ENCODE measurements at places on chromosomes 3 and 15. TPM values are rescaled to one million over a fixed set of nuclear protein-coding genes. Genes with fewer than 3 reads are reported as not detected.

Gene MED12L
- 2.0 TPM for total RNA-seq

Gene TMEM42
- 13.9 TPM for total RNA-seq

Gene FILIP1L
- 0.24 TPM for total RNA-seq

Gene MAN2C1
- 228 TPM for total RNA-seq

Gene SKOR1
- 0.07 TPM for total RNA-seq

Gene PLA2G4E
- not detected for total RNA-seq

Gene LRRC31
- total RNA-seq = not detected

- no peak overlapping the region for H3K4me3 ChIP-seq
- DNase-seq = no peak
- no peaks in the 10 kb centered on the region for H3K4me1 ChIP-seq
- H3K27me3 ChIP-seq = peaks cover 7% of the 10 kb centered on the region
- no peak overlapping the region for H3K27ac ChIP-seq
- no peaks in the 10 kb centered on the region for H3K36me3 ChIP-seq
These were observed 51.6 kb downstream of the QTRT2 start for GRCh38 chr3:114108137-114108536.

GRCh38 chr3:30941342-30941741 is 46.9 kb upstream of the GADL1 start:
- no peaks in the 10 kb centered on the region for H3K36me3 ChIP-seq
- no peak overlapping the region for H3K27ac ChIP-seq
- H3K27me3 ChIP-seq = no peaks in the 10 kb centered on the region
- H3K4me3 ChIP-seq = no peak overlapping the region
- H3K4me1 ChIP-seq = peaks cover 15% of the 10 kb centered on the region

DNA sequence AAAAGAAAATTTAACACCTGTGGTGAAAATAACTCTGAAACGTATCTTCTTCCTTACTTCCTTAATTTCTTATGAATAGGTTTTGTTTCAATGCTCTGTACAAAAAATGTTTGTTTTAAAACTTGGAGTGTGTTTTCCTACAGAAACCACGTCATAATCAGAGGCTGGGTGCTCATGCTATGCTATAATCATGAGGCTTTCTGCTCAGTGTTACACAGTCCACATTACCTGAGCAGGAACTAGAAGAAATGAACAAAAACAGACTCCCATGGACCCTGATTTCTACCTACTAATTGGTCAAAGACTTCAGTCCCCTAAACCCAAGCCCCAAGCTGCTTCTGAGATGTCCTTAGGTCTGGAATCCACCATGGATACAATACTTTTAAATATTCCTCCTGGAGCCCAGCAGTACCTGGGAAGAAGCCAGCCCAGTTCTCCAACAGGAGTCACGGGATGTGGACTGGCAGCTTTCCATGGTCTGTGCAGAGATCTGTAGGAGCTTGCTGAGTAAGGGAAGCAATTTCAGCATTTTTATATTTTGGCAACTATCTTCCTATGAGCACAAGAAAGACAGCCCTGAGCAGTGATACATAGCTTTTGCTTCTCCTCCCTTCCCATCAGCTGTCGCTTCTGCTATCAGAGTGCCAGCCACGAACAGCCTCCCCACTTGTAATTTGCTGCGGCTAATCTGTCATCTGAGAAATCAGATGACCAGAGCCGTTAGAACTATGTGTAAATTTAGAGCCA is 65.6 kb downstream of the WDR72 start:
- no peaks in the 10 kb centered on the region for H3K36me3 ChIP-seq
- no peak overlapping the region for H3K4me3 ChIP-seq
- no peak overlapping the region for H3K27ac ChIP-seq

DNA sequence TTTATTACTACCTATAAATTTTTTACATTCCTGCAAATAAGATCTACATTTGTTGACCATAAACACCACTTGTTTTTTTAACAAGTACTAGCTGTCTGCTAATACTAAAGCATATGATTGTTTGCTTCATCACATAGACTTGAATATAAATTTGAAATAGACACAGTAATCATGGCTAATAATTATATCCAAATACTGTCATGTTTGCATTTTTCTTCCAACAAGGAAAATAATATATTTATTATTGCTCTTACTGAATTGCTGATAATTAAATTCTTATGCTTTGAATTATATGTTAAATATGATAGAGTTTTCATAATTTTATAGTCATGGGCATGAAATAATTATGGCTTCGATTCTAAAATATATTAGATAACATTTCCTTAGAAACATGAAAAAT is 40.5 kb downstream of the HDC start:
- peaks cover 2% of the 10 kb centered on the region for H3K4me1 ChIP-seq
- no peak for DNase-seq
- H3K4me3 ChIP-seq = no peak overlapping the region
- no peaks in the 10 kb centered on the region for H3K27me3 ChIP-seq
- no peak overlapping the region for H3K27ac ChIP-seq
- peaks cover 37% of the 10 kb centered on the region for H3K36me3 ChIP-seq

- no peaks in the 10 kb centered on the region for H3K36me3 ChIP-seq
- peaks cover 11% of the 10 kb centered on the region for H3K27me3 ChIP-seq
- no peak overlapping the region for H3K27ac ChIP-seq
- no peak for DNase-seq
- H3K4me1 ChIP-seq = no peaks in the 10 kb centered on the region
These were observed 9.8 kb downstream of the SLC6A1 start for GRCh38 chr3:11002371-11002807.

DNA sequence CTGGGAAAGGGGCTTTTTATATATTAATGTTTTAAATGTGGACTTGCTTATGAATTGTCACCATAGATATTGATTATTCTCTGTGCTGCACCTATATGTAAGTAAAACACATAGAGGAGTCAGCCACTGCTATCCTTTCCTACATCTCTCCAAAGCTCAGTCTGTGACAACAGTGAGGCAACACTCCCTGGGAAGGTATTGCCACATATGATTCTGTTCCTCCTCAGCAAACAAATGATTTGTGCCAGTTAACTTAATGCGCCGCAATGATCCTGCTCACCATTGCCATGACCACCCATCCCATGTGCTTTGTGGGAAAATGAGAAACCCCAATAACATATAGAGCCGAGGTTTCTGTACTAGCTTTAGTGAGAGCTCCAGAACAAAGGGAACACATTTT is 75.1 kb upstream of the FBN1 start:
- H3K4me1 ChIP-seq = peaks cover 5% of the 10 kb centered on the region
- no peak overlapping the region for H3K4me3 ChIP-seq
- no peak for DNase-seq
- no peak overlapping the region for H3K27ac ChIP-seq
- peaks cover 6% of the 10 kb centered on the region for H3K27me3 ChIP-seq

DNA sequence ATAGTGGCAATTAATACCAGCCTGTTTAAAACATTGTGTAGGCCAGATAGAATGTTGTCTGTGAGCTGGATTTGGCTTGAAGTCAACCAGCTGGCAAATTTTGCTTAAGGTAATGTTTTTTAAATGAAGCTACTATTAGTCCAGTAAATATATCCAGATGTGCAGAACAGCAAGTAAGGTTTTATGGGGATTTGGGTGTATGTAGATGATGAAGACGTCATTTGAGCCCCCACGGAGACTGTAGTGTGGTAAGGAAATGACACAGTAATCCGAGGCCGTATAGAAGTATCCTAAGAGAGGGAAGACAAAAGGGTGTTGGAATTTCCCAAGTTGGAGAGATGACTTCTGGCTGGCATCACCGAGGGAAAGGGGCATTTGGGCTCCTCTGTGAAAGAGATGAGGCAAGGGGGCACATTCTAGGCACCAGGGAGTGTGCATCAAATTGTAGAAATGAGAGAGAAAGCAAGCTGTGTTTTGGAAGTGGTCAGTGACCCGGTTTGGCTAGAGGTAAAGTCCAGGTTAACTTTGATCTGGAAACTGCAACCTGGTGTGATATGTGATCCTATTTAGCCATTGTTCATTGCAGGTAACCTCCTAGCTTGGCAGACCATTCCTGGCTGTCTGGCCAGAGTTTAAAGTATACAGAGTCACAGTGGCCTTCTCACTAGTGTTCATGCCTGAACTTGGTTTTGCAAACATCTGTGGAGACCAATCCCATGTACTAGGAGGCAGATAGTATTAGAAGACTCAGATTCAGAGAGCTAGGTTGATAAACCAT is 104.2 kb downstream of the ITPR1 start:
- no peak overlapping the region for H3K4me3 ChIP-seq
- H3K27ac ChIP-seq = no peak overlapping the region
- H3K27me3 ChIP-seq = no peaks in the 10 kb centered on the region
- H3K36me3 ChIP-seq = no peaks in the 10 kb centered on the region
- H3K4me1 ChIP-seq = peaks cover 16% of the 10 kb centered on the region

DNA sequence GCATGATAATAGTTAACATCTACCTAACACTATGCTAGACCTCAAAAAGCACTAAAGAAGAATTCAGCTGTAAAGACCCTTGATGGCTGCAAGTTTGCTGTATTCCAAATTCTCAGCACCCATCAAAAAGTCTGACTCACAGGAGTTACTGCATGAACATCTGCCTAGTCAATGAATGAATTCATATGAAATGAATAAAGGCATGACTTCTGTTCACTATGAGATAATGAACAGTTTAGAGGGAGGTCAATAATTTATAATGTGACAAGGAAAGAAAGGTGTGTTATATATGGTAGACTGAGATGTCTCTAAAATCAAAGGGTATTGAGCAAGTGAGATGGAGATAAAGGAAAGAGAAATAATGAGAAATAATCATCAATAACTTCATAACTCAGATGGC is 508.2 kb upstream of the TGFBR2 start:
- H3K4me3 ChIP-seq = no peak overlapping the region
- peaks cover 9% of the 10 kb centered on the region for H3K4me1 ChIP-seq
- no peak overlapping the region for H3K27ac ChIP-seq
- H3K36me3 ChIP-seq = no peaks in the 10 kb centered on the region

DNA sequence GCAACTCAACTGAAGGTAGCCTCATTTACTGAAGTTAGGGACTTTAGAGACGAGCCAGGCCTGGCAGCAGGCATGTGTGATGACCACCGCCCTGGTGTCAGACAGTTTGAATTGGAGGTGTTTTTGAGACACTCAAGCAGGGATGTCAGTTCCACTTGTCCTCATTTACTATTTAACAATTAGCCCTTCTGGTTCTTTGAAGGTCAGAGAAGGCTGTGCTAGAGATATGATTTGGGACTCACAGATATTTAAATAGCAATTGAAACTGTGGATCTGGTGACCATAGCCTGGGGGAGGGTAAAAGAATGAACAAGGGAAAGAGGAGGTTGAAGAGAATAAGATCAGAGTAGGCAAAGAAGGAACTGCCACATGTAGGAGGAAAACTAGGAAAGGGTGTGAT is 74.6 kb downstream of the REC114 start:
- no peak for DNase-seq
- no peak overlapping the region for H3K4me3 ChIP-seq
- H3K36me3 ChIP-seq = peaks cover 1% of the 10 kb centered on the region
- H3K4me1 ChIP-seq = no peaks in the 10 kb centered on the region

DNA sequence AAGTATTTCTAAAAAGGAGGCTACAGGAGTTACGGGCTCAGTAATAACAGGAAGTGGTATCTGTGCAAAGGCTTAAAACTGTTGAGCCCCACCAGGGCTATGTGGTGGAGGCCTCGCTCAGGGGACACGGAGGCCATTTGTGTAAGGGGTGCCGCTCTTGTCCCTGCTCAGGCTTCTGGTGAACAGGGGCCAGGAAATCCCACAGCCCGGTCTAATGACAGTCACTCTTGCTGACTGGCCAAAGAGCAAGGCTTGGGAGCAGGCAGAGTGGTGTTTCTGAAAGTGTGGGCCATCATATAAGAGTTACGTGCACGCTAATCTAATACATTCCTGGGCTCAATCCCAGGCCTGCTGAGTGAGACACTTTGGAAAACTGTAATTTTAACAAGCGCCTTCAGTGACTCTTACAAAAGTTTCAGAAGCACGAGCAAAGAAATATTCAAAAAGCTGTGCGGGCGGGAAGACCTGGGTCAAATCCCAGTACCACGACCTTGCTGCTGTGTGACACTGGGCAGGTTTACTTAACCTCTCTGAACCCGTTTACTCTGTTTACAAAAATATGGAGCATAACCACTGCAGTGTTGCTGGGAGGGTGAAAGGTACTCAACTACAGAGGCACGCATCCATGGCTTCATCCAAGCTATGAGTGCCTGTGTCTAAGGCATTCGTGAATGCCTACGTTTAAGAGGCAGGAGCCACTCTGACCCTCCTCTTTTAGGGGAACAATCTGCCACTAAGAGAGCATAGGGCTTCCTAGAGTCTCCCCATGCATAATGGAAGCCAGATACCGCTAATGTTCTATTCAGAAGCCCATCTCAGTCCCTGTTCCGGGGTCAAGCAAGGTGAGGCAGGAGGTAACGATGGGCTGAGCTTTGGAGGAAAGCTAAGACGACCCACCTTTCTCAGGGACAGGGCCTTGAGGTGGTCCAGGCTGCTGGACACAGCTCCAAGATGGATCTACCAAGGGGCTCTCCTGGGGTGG is 2.0 kb downstream of the ATP10A start:
- DNase-seq = peak; percentile 44
- H3K27ac ChIP-seq = peak overlapping the region; percentile 97
- H3K27me3 ChIP-seq = no peaks in the 10 kb centered on the region
- H3K36me3 ChIP-seq = peaks cover 39% of the 10 kb centered on the region
- H3K4me3 ChIP-seq = peak overlapping the region; percentile 94
- H3K4me1 ChIP-seq = peaks cover 48% of the 10 kb centered on the region

DNA sequence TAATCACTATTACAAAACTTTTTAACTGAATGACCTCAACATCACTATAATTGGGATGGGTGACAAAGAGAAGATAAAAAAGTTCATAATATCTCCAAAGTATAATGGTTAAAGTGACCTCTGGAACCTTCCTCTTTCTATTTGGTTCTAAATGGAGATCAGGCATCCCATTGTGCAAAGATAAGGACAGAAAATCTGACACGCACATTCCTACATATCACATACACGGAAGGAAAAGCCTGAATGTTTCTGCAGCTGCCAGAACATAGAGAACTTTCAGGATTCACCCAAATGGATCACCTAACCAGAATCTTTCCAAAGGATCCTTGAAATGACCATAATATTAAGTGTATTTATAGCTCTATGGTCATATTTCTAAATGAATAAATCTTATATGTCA is 128.2 kb downstream of the TFDP2 start:
- no peaks in the 10 kb centered on the region for H3K27me3 ChIP-seq
- peaks cover 25% of the 10 kb centered on the region for H3K4me1 ChIP-seq
- no peak for DNase-seq
- no peak overlapping the region for H3K4me3 ChIP-seq
